Hematopoietic multipotent progenitor cell treated with erythropoietin and hydrocortisone succinate and interleukin-3 and kit ligand, for 17 days (in vitro differentiated cells): ENCODE measurements at places on chromosomes 2 and 18.

- DNase-seq, result no peak
Measured at GRCh38 chr2:222851956-222852617, 8.7 kb upstream of the ACSL3 start.

DNA sequence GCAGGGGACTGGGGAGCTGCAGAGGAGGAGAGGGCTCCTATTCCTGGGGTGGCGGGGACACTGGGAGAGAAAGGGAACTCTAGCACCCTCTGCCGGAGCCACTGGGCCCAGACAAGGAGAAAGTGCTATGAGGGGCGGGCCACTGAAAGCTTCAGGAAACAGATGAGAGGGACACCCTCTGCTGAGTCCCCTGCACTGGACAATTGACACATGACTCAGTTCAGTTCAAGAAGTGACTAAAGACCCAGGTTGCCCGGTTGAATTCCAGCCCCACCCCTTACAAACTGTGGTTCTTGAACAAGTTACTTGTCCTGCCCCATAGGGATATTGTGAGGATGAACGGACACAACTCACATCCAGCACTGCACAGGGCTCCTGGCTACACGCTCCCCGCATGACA lies 5.0 kb downstream of the RUFY4 start:
- no peak for DNase-seq

DNA sequence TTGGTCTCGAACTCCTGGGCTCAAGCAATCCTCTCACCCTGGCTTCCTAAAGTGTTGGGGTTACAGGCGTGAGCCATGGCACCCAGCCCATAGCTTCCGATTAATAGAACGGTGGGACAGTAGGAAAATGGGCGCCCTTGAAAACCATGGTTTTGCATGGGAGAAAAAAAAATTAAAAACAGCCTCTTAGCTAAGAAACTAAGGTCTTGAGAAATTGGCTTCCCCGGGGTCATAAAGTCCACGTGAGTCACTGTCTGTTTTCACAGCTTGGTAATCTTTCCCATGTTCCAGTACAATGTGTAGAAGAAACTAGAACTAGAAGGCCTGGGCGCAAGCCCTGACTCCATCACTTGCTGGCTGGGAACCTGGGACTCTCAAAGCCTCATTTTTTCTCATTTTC lies 20.7 kb downstream of the B3GNT2 start:
- DNase-seq, result no peak

- DNase-seq, result no peak
Measured at GRCh38 chr2:239444626-239445577, 44.1 kb upstream of the HDAC4 start.

GRCh38 chr18:26971409-26971808 lies 105.9 kb upstream of the AQP4 start:
- DNase-seq, result no peak

DNA sequence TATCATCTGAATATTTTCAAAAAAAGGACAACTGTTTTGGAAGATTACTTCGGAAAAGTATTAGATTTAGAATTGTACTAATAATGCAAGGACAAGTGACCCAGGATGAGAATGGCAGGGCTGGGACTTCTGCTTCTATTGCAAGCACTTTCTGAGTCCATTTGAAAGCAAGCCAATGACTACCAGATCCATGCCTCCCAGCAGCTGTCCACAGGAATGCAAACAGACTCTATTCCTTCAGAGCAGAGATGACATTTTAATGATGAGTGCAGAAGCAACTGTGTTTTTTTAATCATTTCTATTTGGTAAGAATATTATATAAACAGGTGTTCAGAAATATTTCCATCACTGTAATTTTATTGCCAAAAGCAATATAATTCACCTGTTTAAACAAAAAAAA lies 456.7 kb downstream of the SOX11 start:
- DNase-seq, result no peak
